Heart left ventricle (tissue), 16 donors: ENCODE measurements at places on chromosomes 4 and X.
A peak's percentile ranks its signal among the peaks of the same experiment; 100 is the strongest.

DNA sequence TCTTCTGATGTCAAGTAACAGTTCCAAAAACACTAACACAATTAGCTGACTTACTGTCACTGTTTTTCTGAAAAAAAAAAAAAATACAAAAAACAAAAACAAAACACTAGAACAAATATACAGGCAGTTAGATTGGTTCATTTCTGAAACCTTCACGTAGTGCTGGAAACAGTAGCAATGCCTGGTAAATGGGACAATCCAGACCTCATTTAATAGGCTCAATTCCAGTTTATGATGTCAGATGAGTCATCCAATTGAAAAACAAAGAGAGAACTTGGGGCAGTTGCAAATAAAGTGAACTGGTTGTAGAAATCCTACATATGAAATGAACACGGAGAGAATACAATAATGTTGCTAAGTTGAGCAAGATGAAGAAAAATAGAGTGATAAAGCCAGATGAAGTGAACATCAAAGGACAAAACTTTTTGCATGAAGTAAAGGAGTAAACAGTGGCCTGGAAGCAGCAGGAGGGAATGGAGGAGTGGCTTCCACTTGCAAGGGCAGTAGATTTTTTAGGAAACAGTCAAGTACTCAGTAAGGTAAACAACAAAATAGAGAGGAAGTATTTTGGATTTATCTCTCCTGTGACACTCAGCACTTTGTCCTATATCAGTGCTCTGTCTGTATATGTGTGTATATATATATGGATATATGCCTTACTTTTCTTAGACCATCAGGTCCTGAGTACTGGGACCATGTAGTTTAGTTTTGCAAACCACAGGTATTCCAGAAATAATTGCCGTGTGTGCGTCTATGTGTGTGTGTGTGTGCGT, 39.3 kb upstream of the MAGEA10 start:
- no peak for DNase-seq

- no peak for DNase-seq
Observed at GRCh38 chrX:133897593-133898163, 87.7 kb downstream of the GPC3 start.

DNA sequence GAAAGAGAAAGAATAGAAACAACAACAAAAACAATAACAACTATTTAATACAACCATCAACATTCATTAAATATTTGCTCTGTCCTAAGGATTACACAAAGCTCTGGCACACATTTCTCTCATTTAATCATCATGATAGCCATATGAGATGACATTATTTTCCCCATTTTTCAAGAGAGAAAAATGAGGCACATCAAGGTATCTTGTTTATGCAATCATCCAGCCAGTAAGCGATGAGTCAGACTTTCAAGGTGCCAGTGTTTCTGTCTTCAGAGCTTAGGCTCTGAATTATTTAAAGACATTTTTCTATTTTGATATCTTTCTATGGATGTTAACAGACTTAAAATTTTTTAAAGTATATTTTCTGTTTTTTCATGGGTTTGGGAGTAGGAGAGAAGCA, 541.8 kb upstream of the SMIM31 start:
- no peak for DNase-seq

- DNase-seq = no peak
Observed at GRCh38 chrX:69396916-69397315, 107.2 kb upstream of the NALF2 start.

DNA sequence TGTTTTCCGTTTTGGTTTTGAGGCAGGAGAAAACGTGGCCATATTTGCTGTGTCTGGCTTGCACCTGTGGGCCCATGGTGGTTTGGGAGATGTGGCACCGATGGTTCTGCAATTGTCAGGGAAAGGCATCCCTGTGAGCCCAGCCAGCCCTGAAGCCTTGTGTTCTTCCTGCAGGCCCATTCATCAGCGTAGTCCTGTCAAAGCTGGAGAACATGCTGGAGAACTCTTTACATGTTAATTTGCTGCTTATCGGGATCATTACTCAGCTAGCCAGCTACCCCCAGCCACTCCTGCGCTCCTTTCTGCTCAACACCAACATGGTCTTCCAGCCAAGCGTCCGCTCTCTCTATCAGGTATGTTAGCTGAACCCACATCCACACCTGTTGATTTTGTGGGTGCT, 104.7 kb downstream of the GATB start:
- no peak for DNase-seq

- peak; percentile 90 for DNase-seq
Observed at GRCh38 chr4:133148690-133149363, at the start of gene PCDH10. PCDH10 (plus strand) TSS chr4:133149294; CDS start chr4:133150141, 847 bp downstream.

- no peak for DNase-seq
Observed at GRCh38 chr4:7074426-7074825, 6.6 kb upstream of the GRPEL1 start.

DNA sequence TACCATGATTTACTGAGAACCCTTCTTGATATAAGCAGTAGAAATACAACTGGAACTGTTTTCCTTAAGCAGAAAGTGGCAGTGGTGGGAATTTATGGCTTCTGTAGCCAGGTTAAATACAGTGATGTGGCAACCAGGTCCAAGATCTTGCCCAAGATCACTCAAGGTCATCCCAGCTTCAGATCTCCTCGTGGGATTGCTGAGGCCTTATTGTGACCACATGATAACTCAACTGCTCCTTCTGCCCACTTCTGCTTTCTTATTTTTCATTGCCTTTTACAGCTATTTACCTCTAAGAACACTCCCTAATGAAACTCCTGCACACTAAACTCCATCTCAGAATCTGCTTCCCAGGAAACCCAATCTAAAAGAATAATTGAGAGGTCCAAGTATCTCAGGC, 12.4 kb upstream of the CYBB start:
- no peak for DNase-seq

- no peak for DNase-seq
Observed at GRCh38 chrX:43526878-43527277, 129.2 kb upstream of the MAOA start.

GRCh38 chr4:159463235-159463634, 360.4 kb downstream of the RAPGEF2 start:
- no peak for DNase-seq

DNA sequence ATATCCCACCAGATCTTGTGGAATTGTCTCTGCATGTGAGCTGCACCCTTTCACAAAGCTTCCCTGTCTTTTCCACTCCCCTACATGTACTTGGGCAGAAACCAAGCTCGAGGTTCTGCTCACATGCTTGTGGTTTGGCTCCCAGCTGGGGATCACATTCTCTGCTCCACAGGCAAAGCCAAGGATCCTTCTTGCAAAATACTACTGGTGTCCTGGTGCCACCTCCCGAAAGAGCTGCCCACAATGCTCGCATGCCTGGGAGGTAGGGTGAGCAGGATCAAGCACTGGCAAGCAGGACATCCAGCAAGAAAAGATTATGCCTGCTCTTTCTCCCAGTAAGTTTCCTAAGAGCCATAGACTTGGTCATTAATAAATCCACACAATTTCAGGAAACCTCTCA, 45.1 kb upstream of the PPARGC1A start:
- peak; percentile 86 for DNase-seq

DNA sequence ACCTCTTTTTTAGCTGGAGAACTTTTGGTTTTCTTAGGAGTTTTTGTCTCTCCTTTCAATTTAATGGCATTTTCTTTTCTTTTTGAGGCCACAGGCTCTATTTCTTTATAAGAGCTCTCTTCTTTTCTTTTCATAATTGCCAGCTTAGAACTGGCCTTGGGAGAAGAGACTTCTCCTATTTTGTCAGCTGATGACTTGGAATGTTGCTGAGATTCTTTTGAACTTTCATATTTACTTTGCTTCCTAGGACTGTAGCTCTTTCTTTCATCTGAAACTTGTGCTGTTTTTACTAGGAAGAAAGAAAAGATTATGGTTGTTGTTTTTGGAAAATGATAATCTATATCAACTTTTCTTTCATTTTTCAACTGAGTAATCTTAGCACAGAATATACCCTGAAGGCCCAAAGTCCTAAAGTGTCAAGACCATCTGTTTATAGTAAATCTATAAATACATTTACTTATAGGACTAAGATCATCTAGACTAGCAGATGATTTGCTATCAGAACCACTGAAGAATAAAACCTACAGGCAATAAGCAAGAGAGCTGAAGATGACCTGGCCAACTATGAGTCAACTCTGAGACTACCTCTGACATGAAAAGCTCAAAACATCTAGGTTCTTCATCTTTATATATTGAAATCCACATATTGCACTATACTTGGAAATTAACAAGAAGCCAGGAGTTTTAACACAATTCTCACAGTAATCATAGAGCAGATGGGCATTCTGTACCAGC, 45.6 kb downstream of the RFC1 start:
- no peak for DNase-seq

DNA sequence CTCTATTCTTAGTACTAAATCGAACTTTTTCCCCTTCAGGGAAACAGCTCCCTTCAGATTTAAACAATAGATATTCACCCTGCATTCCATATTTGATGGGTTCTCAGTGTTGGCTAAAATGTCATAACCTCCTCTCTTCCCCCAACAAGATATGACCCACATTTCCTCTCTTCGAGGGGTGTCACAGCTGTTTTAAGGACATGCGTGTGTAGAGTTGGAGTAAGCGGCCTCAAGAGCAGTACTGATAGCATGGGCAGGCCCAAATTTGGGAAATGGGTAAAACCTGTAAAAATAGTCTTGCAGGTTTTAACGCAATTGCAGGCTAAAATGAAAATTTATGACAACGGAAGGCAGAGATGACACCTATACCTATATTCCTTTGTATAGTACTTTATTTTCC, 28.7 kb downstream of the SAT1 start:
- DNase-seq = no peak

- DNase-seq = no peak
Observed at GRCh38 chrX:123983240-123983639, 21.7 kb downstream of the STAG2 start.

DNA sequence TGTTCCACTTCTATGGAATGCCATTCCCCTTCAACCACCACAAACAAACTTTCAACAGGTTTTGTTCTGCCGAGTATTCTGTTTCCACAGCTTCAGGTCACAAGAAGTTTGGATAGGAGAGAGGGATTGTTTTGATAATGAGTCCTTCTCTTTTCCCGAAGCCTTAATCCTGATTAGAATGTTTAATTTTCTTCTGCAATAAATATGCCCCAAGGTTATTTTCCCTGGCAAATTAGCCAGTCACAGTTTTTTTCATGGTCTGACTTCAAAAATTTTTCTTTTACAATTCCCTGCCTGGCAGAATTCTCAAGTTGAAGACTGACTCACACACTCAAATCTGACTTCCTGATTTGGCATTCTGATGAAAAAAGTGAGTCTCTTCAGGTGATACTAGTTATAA, 33.1 kb upstream of the EDNRA start:
- DNase-seq = no peak

GRCh38 chr4:77076889-77077635, 1.3 kb upstream of the CCNI start:
- no peak for DNase-seq

GRCh38 chr4:155676430-155676825, 9.8 kb downstream of the GUCY1A1 start:
- no peak for DNase-seq

- DNase-seq = no peak
Observed at GRCh38 chr4:76546759-76547742, 112.0 kb downstream of the SHROOM3 start.

- no peak for DNase-seq
Observed at GRCh38 chr4:13329963-13330362, 154.2 kb downstream of the RAB28 start.

- no peak for DNase-seq
Observed at GRCh38 chr4:54058171-54058570, 6.2 kb downstream of the CHIC2 start.
